ENCODE measurements at places on chromosomes 12 and 14.

DNA sequence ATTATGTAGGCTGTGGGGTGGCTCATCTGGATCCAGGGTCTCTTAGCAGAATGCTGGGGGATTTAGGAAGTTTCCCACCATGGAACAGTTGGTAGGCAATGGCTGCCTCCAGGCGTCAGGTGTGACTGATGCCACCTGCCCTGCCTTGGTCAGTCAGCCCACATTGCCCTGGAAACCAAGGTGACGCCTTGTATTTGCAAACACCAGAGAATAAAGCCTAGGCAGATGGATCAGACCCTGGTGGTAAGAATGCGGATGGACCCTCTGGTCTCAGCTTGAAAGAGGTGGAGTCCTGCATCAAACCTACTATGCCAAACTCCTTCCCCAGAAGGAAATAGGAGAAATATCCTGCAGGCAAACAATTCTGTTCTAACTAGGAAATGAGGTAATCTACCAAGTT is 38.2 kb downstream of the NCKAP5L start:
- no peak for DNase-seq

DNA sequence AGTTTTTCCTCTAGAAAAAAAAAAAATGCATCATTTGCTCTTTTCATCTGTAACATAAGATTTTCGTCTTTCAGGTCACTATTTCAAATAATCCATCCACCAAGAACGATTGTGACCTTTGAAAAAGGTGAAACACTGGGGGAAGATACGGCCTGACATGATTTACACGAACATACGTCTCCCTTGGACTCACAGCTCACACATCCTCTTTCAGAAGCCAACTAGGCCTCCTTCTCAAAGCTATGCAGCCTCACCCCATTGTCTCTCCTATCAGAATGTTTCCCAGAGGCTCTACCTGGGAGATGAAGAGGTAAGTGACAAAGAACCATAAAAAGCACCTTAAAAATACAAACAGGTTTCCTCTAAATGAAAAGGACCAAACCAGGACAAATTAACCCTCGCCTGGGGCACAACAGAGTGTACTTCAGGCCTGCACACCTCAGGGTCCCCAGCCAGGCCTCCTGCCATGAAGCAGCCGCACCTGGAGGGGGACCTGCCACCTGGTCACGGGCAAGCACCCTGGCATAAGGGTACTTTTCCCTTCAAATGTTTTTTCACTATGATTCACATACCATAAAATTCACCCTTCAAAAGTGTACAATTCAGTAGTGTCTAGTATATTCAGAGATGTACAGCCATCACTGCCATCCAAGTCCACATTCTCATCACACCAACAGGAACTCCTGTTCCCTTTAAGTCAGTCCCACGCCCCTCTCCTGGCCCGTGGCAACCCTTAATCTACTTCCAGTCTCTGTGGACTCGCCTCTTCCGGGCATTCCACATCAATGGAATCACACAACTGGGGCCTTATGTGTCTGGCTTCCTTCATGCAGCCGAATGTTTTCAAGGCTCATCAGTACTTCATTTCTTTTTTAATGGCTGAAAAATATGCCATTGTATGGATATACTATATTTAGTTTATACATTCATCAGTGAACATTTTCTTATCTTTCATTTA is 5.4 kb downstream of the SLC15A4 start:
- no peak for DNase-seq

DNA sequence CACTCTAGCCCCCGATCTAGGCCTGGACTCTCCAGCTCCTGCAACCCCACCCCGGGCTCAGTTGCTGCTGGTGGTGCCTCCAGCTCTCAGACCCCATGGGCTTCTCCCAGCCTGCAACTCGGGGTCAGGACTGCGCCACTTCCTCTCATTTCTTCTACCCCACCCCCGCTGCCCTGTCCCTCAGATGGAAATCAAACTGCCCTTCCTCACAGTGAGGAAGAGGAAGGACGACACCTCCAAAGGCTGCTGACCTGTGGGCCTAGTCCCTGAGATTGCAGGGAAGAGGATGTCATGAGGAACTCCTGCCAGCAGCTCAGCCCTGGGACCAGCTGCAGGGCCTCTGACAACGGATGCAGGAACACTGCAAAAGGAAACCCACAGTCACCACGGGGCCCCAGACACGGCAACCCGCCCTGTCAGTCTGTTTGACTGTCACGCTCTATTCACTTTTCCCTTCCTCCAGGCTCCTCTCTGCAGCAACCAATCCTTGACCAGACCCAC is 29.3 kb upstream of the PNMA1 start:
- no peak for DNase-seq

DNA sequence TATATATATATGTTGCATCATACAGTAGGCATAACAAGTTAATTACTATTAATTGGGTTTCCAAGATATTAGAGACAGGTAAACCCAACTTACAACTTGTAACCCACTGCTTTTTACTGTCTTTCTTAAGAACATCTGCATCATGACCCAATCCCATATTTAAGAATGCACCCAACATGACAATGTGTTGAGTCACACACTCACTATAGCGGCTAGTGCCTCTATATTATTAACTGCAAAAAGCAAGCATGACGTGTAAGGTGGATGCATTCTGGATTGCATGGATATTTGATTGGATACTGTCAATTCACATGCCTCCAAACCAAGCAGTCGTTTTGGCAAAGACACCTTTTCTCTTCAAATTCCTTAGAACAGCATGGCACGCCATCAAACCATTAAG is 68.2 kb downstream of the KSR2 start:
- no peak for DNase-seq

DNA sequence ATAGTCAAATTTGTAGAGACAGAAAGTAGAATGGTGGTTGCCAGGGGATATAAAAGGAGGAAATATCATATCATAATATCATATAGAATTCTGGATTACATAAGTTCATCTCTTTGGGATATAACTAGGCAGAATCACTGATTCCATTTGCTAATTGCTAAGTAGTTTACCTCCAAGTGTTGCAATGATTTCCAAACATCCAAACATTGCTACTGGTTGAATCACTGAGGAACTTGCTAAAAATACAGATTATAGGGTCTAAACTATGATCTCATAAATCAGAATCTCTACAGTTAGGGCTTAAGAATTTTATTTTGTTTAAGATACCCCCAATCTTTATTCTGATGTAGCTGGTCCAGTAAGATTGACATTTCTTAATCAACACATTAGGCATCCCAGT is 16.1 kb upstream of the TAS2R42 start:
- DNase-seq: no peak

GRCh38 chr12:48037267-48037915 is 33.1 kb upstream of the COL2A1 start:
- no peak for DNase-seq

DNA sequence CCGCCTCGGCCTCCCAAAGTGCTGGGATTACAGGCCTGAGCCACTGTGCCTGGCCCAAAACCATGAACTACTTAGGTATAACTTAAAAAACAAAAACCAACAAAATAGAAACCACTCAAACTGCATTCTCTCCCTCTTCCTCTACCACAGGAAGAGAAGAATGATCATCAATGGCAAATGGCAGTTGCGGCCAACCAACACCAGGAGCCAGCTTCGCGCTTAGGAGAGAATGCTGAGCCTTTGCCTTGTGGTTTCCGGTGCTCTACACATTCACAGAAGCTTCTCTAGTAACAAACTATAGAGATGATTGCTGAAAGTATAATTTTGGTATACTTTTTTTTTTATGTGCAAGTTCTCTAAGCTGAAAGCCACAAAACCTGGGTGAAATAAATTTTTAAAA is 17.1 kb downstream of the CATSPERB start:
- DNase-seq: no peak

GRCh38 chr12:124545508-124546418 is 21.6 kb downstream of the NCOR2 start:
- no peak for DNase-seq

GRCh38 chr12:5577741-5578140 is 145.8 kb downstream of the NTF3 start:
- DNase-seq: no peak

DNA sequence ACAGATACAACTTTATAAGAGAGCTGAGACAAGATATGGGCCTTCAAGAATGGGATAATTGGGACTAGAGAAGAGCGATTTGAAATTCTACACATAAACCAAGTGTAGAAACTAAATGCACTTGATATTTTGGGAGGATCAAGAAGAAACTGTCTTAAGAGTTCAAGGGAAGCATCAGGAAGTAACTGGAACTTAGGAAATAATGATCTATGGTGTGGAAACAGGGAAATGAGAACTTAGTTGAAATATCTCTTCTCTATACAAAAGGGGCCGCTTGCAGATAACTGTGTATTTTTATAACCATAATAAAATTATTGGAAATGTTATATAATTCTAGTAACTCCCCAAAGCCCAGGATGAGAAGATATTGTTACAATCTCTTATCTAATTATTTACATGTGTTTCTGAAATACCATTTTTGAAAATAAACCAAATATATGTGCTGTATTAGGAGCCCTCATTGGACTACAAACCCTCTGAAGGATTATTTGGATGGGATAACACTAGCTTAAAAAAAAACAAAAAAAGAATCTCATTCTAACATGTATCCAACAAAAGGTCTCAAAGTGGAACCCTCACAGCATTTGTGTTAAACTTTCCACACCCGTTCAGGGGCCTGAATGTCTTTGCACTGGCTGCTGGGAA is 84.7 kb upstream of the FLRT2 start:
- DNase-seq: no peak

DNA sequence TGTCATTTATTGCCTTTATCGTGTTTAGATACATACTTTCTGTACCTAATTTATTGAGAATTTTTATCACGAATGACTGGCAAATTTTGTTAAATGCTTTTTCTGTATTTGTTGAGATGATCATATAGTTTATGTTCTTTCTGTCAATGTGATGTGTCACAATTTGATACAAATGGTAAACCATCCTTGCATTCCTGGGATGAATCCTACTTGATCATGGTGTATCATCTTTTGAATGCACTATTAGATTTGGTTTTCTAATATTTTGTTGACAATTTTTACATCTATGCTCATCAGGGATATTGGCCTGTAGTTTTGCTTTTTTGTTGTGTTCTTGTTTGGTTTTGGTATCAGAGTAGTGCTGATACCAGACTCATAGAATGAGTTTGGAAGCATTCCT is 185.1 kb downstream of the NUBPL start:
- DNase-seq: no peak

GRCh38 chr14:104656014-104656714 is 33.3 kb upstream of the INF2 start:
- DNase-seq: peak; percentile 46

GRCh38 chr12:98423963-98424362 is 91.4 kb upstream of the TMPO start:
- no peak for DNase-seq

- no peak for DNase-seq
These were observed 30.8 kb upstream of the G2E3 start for GRCh38 chr14:30528119-30528518.

- no peak for DNase-seq
These were observed 97.0 kb downstream of the TPH2 start for GRCh38 chr12:72035625-72036024.

DNA sequence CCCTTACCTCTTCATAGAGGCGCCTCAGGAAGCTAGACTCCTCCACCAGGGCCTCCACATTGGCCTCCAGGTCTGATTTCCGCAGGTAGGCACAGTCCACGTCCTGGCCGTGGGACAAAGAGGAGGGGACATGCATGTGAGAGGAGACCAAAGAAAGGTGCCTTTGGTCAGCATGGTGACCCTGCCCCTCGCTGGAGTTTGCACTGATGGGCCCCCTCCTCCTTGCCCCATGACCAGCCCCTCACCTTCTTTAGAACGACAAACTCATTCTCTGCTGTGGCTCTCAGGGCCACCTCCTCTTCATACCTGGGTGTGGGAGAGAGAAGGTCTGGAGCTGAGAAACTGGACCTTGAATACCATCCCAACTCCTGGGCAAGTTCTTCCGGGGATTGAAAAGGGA is 3.2 kb downstream of the KRT85 start:
- DNase-seq: no peak

- no peak for DNase-seq
These were observed 41.4 kb downstream of the CLIP1 start for GRCh38 chr12:122381021-122381420.

GRCh38 chr14:71166180-71166837 is 259.1 kb downstream of the PCNX1 start:
- peak; percentile 53 for DNase-seq

GRCh38 chr14:93185349-93185720 is 218 bp downstream of the LYSET start:
- DNase-seq: no peak

GRCh38 chr14:51333901-51334521 is 94.0 kb downstream of the TMX1 start:
- no peak for DNase-seq

- no peak for DNase-seq
These were observed 17.9 kb downstream of the PACS2 start for GRCh38 chr14:105332350-105332874.

DNA sequence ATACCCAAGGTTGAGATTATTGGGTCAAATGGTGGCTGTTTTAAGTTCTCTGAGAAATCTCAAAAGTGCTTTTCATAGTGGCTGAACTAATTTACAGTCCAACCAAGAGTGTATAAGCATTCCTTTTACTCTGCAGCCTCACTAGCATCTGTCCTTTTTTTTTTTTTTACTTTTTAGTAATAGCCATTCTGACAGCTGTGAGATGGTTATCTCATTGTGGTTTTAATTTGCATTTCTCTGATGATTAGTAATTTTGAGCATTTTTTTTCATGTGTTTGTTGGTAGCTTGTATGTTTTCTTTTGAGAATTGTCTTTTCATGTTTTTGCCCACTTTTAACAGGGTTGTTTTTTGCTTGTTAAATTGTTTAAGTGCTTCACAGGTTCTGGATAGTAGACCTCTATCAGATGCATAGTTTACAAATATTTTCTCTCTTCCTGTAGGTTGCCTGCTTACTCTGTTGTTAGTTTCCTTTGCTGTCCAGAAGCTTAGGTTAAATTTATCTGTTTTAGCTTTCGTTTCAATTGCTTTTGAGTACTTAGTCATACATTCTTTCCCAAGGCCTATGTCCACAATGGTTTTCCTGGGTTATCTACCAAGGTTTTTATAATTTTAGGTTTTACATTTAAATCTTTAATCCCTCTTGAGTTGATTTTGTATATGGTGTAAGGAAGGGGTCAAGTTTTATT is 881.3 kb upstream of the SEL1L start:
- no peak for DNase-seq

- peak; percentile 91 for DNase-seq
These were observed 25.4 kb upstream of the EIF4B start for GRCh38 chr12:52980650-52981423.

GRCh38 chr12:123396954-123397353 is 13.0 kb downstream of the KMT5A start:
- DNase-seq: peak; percentile 86

GRCh38 chr14:106803379-106803778 is 1277.0 kb downstream of the TMEM121 start:
- no peak for DNase-seq

- no peak for DNase-seq
These were observed at the start of gene TBX5 for GRCh38 chr12:114405519-114406271. TBX5 (minus strand) TSS chr12:114406144; CDS start chr12:114403898, 2,246 bp downstream.

GRCh38 chr14:100091386-100091785 is 26.2 kb downstream of the EVL start:
- DNase-seq: no peak

GRCh38 chr12:100171248-100171647 is 28.6 kb upstream of the BLTP3B start:
- DNase-seq: no peak

- DNase-seq: no peak
These were observed 6.7 kb upstream of the NCOR2 start for GRCh38 chr12:124573839-124574786.
